ENCODE measurements at places on chromosomes 2 and 18.

GRCh38 chr2:32756074-32756727 is 128.4 kb downstream of the TTC27 start:
- no peak for DNase-seq

GRCh38 chr2:168684921-168685599 is 117.4 kb upstream of the NOSTRIN start:
- DNase-seq: no peak

- DNase-seq: no peak
Measured at GRCh38 chr2:197245829-197246804, 64.5 kb downstream of the ANKRD44 start.

DNA sequence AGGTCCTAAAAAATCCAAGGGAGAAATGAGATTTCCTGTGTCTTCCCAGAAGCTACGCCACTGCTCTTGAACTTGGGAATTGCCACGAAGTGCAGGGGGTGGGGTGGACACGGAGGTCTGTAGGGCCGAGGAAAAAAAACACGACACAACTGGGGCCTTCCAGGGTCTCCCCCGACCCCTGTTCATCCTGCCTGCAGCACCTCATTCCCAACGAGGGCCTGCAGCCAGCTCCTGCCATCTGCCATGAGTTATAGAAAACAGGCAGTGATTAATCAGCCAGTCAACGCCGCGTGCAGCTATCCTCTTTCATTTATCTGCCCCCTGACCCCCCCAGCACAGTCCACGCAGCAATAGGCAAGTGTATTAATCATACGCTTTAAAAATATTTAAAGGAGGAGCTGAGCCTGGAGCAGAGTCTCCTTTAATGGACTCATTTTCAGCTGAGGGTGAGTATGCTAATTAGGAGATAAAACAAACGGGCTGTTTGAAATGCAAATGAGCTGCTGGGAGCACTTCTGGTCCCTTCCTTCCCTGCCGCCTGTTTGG is 209.9 kb downstream of the TFCP2L1 start:
- peak; percentile 88 for DNase-seq

DNA sequence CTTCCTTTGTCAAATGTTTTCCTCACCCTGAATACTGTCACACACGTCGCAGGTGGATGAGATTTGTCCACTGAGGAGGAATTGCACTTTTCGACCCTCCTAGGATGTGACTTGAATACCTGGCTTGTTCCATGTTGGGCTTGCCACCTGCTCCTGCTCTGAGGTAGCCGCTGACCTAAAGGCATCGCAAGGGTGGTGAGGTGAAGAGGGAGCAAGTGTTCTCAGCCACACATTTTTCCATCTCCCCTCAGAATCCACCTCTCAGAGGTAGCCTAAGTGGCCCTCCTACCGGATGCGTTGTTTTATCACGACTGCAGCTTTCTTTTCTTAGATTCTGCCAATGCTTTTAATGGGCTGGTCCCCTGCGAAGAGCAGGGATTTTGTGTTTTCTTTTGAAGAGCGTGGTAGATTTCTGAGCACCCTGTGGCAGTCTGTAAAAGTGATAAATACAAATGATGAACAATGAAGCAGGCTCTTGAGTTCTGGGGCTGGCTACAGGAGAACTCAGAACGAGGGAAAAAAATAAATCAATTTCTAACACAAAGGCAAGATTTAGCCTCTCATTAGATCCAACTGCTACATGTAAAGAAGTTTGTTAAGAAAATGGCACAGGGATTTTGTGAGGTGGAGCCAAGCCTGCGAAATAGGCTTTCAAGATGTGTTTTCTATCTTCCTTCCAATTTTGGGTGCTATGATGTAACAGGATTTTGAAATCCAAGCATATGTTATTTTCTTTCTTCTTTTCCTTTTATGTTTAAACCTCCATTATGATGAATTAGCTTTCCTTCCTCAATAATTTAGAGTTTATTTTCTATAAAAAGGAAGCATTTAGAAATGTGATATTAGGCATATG is 386.7 kb downstream of the TGIF1 start:
- DNase-seq: no peak

- DNase-seq: no peak
Measured at GRCh38 chr18:56890632-56891031, 239.5 kb downstream of the WDR7 start.

DNA sequence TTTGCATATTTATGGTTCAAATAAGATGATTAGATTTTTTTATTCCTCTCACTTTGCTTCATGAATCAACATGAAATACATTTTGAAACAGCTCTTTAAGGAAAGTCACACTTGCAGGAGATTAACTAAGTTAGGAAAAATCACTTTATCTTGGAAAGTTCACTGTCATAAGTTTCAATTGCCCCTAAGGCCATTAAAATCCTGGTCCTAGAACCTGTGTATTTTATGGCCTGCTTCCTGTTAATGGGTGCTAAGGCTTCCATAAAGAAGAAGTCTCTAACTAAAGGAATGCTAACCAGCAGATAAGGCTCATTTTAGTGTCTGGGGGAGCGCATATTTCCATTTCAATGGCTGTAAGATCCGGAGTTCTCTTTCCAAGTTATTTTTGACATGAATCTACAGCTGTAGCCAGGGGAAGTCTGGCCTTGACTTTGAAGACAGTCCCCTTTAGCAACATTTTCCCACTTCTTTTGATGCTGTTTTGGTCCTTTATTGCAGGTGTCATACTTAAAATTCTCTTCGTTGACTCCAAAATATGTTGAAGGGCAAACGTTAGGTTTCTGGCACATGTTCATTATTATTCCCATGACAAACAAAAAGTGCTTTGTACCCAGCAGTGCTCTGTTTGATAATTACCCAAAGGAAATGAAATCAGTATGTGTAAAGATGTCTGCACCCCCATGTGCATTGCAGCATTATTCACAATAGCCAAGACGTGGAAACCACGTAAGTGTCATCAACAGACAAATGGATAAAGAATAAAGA is 34.4 kb upstream of the SH3BP4 start:
- DNase-seq: no peak

DNA sequence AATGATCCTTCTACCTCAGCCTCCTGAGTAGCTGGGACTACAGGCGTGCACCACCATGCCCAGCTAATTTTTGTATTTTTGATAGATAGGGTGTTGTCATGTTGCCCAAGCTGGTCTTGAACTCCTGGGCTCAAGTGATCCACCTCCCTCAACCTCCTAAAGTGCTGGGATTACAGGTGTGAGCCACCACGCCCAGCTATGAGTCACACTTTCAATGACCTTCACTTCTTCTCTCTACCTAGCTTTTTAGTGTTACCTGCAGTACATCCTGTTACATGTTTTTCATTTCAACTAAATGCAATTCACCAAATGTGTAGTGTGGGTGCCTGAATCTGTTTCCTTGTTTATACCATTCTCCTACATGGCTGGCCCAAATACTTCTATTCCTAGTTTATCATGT is 64.0 kb downstream of the SLC39A10 start:
- DNase-seq: no peak

DNA sequence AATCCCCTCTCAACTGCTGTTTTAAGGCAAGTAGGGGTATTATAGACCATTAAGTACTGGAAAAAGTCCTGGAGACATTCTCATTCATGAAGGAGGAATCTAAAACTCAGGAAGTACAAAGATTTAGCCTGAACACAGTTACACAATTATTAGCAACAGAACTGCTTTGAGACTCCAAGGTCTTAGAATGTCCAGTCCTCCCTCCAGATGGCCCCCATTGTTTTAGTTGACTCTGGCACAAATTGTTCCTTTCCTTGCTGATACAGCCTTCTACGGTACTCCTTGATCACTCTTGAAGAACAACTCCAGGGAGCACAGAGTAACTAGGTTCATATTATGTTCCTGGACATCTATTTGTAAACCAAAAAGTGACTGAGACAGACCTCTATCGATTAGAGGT is 210.1 kb upstream of the RND3 start:
- no peak for DNase-seq

DNA sequence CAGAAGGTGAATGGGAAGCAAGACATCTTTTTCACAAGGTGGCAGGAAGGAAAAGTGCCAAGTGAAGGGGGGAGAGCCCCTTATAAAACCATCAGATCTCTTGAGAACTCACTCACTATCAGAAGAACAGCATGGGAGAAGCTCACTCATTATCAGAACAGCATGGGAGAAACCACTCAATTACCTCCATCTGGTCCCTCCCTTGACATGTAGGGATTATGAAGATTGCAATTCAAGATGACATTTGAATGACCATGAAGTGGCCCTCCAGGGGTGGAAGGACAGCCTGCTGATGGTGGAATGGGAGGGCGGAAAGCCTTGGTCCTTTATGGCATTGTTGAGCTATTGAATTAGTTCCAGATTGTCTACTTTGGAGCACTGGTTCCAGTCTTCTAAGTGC is 413.0 kb upstream of the MEX3C start:
- DNase-seq: no peak
